ENCODE measurements at places on chromosomes 5 and 9. TPM values are rescaled to one million over a fixed set of nuclear protein-coding genes. Genes with fewer than 3 reads are reported as not detected.

DNA sequence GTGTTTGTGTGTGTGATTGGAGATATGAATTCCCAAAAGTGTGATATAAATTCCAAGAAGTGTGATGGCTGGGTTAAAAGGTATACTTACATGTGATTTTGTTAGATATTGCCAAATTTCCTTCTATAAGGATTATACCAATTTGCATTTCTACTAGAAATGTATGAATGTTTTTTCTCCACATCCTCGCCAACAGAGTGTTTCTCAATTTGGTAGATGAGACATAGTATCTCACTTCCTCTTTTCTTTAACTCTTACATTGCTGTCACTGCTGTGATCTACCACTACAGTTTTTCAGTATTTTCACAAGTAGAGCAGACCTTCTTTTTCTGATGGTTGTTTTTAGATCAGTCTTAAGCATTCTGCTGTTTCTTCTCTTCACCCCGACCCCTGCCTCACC, 111.3 kb downstream of the FER start:
- ATAC-seq, result no peak

The CCNB1 gene
- total RNA-seq, result 80.3 TPM

The GDA gene
- total RNA-seq, result 0.52 TPM

DNA sequence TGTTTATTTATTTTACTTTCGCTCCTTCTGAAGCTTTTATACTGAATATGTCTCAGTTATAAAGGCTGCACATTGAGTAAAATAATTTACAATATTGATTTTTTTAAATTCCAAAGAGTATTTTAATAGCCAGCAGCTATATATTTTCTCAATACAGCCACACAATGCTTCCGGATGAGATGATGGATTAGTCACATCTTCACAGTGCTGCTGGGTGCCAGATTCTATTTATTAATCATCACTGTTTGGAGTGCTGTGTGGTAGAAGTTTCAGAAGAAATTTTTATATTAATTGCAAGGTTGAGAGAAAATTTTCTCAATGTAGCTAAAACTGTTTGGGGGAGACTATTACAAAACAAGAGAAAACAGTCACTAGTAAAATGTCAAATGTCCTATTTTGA, 989.8 kb downstream of the TLE4 start:
- no peak for ATAC-seq

The ROR2 gene
- 2.5 TPM for total RNA-seq

The COL23A1 gene
- 0.32 TPM for total RNA-seq

DNA sequence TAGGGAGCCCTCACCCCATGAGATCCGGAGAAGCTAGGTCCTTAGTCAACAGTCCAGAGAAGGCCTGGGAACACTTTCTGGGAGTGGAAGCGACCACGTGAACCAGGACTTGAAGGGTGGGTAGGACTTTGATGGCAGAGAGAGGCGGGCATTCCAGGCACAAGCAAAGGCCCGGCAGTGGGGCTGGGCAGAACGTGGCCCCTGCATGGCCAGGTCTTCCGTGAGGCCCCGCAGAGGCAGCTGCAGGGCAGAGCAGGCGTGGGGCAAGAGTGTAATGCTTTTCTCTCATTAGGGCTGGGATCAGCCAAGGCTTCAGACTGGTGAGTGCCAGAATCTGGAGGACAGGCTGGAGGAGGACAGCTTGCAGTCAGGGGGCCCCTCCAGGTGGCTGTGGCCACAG, 184.1 kb downstream of the PAX5 start:
- no peak for ATAC-seq

DNA sequence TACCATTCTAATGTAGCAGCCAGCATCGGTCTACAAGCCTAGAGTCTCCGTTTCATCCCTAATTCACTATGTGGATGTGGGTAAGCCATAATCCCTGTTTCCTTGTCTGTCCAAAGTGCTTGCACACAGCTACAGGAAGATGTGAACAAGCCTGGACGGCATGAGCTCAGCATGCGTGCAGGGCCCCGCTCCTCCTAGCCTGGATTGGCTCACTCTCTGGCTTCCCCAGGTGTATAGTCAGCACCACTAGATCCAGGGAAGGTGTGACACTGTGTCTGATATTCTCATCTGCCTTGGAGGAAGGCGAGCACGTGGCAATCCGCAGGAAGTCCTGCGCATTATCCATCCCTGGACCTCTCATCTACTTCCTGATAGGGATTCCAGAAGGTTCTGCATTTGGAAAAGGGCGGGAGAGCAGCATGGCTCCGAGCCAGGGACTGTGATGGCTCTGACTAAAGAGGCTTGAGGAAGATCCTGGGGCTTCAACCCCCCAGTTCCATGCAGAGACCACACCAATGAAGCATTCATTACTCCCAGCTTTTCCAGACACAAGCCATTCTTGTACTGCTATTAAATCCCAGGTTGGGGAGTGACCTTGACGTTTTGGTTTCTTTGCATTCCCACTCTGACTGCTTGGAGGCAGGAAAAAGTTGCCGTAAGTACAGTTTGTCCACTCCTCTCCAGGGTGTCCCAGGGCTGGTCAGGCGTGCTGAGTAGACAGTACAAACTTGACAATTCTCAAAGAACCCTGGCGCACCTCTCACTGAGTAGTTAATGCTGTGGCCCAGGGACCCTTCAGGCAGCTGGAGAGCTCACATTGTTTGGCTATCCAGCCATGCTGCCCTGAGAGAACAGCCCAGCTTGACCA, 65.6 kb downstream of the PSD2 start:
- peak; percentile 53 for ATAC-seq

Data from esophagus mucosa (tissue), 1 donor.